ENCODE measurements at places on chromosomes 1 and 21.

- DNase-seq: no peak
Measured at GRCh38 chr1:157081707-157082106, 17.9 kb downstream of the ETV3L start.

GRCh38 chr1:161285113-161285512, 24.7 kb downstream of the MPZ start:
- no peak for DNase-seq

- DNase-seq: no peak
Measured at GRCh38 chr1:227437495-227438008, 119.3 kb upstream of the CDC42BPA start.

GRCh38 chr1:247548092-247548491, 842 bp upstream of the GCSAML start:
- DNase-seq: no peak

DNA sequence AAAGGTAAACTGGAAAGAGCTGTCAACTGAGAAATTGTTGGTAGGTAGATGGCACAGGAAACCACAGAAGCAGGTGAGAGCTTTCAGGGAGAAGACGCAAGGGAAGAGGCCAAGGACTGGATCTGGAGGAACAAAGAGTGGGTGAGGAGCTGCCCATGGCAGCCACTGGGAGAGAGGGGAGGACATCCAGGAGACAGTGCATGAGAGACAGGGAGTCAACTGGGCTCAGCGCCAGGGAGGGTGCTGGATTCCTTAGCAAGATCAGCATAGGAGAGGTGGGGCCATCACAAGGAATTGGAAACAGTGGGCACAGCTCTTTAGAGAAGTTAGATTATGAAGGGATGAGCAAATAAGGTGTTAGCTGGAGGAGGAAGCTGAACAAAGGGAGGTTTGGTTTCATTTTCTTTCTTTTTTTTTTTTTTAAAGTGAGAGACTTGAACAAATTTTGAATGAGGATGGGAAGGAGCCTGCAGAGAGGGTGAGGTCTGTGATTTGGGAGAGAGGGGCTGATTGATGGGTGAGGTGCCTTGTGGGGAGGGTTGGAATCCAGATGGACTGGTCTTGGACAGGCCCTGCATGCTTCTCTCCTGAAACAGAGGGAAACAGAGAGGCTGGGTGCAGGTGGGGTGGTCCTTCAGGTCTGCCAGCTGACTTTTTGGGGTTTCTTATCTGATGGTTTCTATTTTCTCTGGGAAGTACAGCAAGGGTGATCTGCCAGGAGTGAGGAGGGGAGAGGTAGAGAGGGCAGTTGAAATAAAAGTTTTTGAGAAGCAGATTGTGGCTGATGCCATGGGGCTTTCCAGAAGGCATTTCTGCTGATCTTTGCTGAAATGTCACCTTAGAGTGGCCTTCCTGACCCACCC, 5.4 kb downstream of the CYP4B1 start:
- no peak for DNase-seq

GRCh38 chr1:84497631-84498275, 8.4 kb upstream of the SPATA1 start:
- no peak for DNase-seq

GRCh38 chr1:60458111-60458510, 384.5 kb upstream of the C1orf87 start:
- no peak for DNase-seq

- DNase-seq: no peak
Measured at GRCh38 chr1:58136387-58136786, 410.1 kb downstream of the OMA1 start.

GRCh38 chr1:31007462-31007991, 58.0 kb downstream of the PUM1 start:
- DNase-seq: no peak

DNA sequence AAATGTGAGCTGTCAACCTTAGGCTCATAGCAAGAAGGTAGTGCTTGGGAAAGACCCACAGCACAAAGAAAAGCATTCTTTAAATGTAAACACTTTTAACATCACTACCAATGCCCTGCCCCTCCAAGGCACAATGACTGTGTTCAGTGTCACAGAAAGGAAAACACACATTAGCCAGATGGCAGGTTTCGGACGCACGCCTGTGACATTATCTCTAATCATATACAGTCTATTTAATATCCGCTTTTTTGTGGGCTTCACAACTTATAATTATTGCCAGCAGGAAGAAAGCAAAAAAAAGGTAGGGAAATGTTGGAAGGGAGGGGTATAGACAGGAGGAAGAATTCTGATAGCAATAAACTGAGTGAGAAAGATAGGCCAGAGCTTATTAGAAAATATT, 112.4 kb upstream of the BEND5 start:
- DNase-seq: no peak

- no peak for DNase-seq
Measured at GRCh38 chr1:186761358-186761757, 67.4 kb upstream of the PLA2G4A start.
